Endodermal cell (in vitro differentiated cells): ENCODE measurements at places on chromosomes 1 and 21.
A peak's percentile ranks its signal among the peaks of the same experiment; 100 is the strongest.

- DNase-seq: peak; percentile 68
These were observed 7.0 kb downstream of the KRTAP10-12 start for GRCh38 chr21:44703731-44704635.

DNA sequence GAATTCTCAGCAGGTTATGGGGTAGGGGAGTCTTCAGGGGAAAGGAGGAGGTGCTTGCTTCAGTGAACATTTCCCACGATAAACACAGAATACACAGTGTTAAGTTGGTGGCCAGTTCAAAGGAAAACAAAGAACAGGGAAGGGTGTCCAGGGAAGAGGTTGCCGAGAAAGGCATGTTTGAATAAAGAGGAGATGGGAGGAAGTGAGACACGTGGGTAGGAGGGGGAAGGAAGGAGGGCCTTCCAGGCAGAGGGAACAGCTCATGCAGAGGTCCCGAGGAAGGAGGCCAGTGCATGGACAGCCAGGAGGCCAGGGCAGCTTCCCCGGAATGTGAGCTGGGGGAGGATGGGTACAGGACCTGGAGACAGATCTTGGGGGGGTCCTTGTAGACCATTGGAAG, 130.3 kb upstream of the TMEM51 start:
- no peak for DNase-seq

DNA sequence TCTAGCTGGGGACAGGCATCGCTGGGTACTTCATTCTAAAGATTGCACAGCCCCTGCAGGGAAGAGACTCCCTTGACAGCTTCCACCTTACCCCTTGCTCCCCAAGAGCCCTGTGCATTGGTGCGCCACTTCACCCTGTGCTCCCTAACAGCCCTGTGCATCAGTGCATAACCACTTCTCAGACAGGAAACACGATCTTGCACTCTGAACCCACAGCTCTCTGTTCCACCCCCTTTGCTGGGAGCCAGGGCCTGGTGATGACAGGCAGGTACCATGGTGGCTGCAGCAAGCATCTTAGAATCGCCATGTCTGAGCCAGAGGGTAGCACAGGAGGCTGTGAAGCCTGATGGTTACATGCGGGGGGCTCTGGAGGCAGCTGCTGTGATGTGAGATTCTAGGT, 5.0 kb downstream of the ALPL start:
- DNase-seq: no peak

GRCh38 chr1:223742856-223743517, 30.6 kb downstream of the CAPN2 start:
- no peak for DNase-seq

DNA sequence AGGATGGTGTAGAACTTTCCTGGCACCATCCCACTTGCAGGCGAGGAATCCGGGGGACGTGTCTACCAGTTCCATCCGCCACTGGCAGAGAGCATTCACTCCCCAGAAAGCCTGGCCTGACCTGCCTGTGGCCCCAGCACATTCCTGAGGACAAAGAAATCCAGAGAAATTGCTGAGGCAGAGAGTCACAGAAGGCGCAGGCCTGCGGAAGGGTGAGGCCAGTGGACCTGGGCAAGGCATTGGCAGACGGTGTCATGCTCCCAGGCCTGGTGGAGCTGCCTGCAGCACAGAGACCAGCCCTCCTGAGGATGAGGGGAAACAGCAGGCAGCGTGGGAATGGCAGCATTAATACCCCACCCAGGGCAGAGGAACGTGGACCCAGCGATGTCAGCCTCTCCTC, 81.2 kb upstream of the F3 start:
- DNase-seq: no peak

- no peak for DNase-seq
These were observed 65.5 kb downstream of the CASZ1 start for GRCh38 chr1:10730985-10731384.

GRCh38 chr1:38308780-38309179, 262.2 kb upstream of the POU3F1 start:
- no peak for DNase-seq

DNA sequence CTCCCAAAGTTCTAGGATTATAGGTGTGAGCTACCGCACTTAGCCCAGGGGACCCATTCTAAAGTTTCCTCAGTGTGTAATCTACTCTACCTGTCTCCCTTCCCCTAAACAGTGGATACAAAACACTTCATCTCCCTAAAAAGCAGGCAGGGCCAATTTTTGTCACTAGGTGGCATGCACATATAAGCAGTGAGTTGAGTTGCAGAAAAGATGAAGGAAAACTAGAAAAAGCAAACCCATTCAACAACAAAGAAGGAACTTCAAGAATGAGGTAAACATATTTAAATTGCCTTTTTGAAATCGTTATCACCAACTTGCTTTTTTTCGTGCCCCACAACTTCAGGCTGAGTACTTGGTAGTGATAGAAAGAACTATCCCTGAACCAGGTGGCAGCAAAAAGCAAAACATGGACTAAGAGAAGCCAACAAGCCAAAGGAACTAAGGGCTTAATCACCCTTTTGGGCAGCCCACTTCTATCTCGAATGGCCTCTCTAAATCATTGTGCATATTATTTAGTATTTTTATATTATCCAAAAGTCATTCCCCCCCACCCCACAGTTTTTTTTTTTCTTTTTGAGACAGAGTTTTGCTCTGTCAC, 19.7 kb upstream of the ALDH9A1 start:
- peak; percentile 86 for DNase-seq

- DNase-seq: no peak
These were observed 7.7 kb downstream of the LPGAT1 start for GRCh38 chr1:211822677-211823407.

- DNase-seq: peak; percentile 9
These were observed 82.5 kb upstream of the EDN2 start for GRCh38 chr1:41566969-41567368.

DNA sequence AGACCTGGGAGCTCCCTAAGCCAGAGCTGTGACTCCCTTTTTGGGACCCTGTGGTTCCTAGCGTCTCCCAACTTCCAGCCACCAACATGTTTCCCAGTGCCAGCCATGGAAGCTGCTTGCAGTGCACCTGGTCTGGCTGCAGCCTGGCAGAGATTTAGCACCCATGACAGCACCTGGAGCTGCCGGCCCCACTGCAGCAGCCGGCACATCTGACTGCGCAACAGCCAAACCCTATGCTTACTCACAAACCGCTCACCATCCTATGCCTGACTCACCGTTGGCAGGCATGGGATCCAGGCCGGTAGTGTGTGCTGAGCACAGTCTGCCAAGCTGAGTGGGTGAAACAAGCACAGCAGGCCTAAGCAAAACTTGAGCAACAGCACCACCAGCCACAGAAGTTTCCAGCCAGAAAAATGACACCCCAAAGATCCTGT, 435.9 kb upstream of the PRMT6 start:
- peak; percentile 38 for DNase-seq

- no peak for DNase-seq
These were observed 5.1 kb upstream of the SLAMF7 start for GRCh38 chr1:160733898-160734297.

- no peak for DNase-seq
These were observed 127.1 kb downstream of the C1orf21 start for GRCh38 chr1:184513966-184514365.

- DNase-seq: peak; percentile 98
These were observed at the start of gene CROCC for GRCh38 chr1:16921391-16922185. CROCC (plus strand) TSS chr1:16921931; CDS start chr1:16922019, 88 bp downstream.

- DNase-seq: no peak
These were observed 74.3 kb downstream of the TNFSF18 start for GRCh38 chr1:172976222-172977041.

DNA sequence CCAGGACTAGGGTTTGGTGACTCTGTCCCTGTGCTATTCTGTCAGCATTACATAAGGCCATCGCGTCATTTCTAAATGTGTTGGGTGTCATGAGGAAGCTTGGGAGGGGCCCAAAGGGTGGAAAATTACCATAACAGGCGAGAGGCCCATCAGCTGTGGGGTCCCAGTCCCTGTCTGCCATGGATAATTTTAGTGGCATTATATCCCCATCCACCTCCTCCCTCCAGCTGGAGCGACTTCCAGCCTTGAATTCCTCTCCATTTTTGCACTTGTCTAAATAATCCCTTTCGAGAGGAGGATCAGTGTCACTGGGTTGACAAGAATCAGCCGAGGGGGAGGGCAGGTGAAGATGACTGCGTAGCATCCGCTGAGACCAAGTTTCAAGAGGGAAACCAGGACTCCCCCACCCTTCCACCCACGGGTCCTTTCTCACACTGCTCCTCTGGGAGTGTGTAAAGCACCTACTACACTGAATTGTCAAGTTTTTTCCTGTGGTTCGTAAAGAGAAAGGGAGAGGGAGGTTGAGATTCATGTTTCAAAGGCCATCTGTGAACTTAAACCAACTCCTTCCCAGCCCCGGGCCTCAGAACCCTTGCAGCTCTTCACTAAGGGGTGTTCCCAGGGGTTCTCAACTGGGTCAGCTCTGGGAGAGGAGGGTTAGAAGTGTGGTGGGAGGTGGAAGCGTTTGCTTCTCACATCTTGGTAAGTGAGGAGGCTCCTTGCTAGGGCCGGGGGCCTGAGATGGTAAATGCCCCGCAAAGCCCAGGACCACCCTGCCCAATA, 29.2 kb downstream of the VASH2 start:
- DNase-seq: peak; percentile 22

GRCh38 chr21:43936247-43936967, 71.4 kb downstream of the AGPAT3 start:
- DNase-seq: no peak

DNA sequence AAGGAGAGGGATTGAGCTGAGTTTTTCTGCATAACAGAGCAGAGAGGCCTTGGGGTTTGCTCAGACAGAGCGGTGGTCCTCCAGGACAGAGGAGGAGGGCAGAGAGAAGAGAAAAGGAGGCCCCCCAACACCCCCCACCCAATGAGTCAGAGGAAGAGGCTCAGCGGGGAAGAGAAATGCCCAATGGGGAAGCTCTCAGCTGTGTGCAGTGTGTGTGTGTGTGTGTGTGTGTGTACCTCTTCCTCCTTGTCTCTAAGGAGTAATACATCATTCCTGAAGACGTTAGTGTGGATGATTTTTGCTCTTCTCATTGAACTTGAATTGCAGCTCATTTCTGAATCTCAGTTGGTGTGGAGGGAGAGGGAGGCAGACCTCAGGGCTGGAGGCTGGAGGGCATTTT, 8.7 kb downstream of the TMPRSS3 start:
- no peak for DNase-seq

DNA sequence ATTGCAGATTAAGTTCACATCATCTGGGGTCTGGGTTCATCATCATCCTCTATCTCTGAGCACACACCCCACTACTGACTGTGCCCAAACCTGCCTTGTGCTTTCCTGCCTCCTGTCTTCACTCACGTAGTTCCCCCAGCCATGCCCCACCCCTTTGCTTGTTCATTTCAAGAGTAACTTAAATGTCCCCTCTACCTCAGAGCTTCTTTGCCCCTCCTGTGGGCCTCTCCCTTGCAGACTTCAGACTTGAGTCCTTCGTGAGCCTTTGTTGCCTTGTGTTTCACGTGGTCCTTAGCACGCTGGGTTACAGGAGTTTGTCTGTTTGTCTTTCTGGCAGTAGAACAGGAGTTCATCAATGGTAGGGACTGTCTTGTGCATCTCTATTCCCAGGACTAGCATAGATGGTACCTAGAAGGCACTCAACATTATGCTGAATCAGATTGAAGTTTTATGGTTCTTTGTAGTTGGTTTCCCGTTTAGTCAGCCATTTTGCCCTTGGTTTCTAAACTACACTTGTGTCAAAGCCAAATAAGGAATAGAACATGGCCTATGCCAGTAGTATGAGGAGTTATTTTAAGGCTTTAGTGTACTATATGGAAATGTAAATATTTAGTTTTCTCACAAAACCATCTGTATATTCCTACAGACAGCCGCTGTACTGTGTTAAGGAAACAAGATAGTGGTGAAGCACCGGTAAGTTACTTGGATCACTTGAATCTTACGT, 86.2 kb downstream of the TTC3 start:
- no peak for DNase-seq

GRCh38 chr21:19368944-19369343, 965.4 kb upstream of the TMPRSS15 start:
- DNase-seq: no peak

GRCh38 chr1:92994105-92994712, 32.9 kb upstream of the DIPK1A start:
- peak; percentile 79 for DNase-seq
